Cerebellar nuclear complex (tissue), 1 donor: ENCODE measurements at places on chromosomes 6 and 20.

GRCh38 chr6:71498638-71499037, 210.0 kb downstream of the OGFRL1 start:
- DNase-seq, result no peak

GRCh38 chr6:145139140-145139850, 596.0 kb downstream of the EPM2A start:
- DNase-seq, result no peak

DNA sequence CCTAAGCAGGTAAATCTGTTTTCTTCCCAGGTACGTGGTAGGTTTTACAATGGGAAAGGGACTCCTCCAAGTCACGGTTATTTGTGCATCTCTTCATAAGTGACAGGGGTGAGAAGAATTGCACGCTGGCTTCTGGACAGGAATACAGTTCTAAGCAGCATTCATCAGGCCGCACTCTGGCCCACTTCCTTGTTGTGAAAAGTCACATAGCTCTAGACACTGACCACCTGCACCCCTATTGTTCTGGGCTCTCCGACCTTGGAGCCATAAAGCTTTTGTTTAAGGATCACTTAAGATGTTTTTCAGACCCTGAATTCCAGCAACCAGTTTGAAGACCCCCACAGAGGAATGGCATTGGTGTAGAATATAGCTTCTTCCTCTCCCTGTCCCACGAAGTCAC, 31.4 kb downstream of the RAMACL start:
- no peak for DNase-seq

DNA sequence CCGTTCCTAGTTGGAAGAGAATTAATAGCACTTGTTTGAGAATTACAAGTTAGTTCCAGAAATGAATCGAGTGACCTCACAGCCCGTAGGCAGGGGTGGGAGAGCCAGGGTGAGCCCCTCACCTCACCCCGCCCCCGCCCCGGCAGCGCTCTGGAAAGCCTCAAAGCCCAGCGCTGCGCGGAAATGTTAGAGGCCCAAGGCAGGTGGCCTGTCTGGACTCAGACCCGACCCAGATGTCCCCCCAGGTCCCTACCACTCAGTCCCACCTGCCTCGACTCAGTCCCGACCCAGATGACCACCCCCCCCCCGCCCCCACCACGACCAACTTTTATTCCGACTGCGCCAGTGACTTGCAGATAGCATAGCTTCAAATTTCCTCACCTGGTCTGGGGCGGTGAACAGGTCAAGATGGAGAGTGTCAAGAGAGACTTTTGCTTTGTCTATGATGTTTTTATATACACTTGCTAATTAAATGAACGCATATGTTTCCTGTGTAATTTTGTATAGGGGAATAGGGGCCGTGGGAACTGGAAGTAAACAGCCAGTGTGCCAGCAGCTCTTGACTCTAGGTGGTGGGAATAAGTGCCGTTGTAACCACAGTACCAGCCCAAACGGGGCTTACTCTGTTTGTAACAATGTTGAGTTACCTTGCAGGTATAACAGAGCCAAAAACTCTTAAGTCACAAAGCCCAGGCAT, 1.2 kb upstream of the PXDC1 start:
- DNase-seq, result no peak

DNA sequence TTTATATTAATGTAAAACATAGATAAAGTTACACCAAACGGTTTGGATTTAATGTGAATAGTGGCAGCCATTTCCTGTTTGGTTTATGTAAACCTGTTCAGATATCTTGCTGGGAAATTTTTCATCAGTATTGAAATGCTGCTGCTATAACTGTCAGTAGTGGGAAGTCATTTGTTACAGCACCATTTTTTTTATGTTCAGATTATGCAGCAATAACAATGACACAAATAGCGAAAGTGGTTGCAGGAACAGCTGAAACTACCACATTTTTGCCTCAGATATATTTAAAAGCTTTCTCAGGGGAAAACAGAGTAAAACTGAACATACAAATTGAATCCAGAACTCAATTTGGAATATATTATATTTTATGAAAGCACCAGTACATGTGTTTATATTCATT, 128.8 kb upstream of the SIM1 start:
- no peak for DNase-seq
